ENCODE measurements at places on chromosomes 16 and 17. TPM values are rescaled to one million over a fixed set of nuclear protein-coding genes. Genes with fewer than 3 reads are reported as not detected.
A peak's percentile ranks its signal among the peaks of the same experiment; 100 is the strongest.

DNA sequence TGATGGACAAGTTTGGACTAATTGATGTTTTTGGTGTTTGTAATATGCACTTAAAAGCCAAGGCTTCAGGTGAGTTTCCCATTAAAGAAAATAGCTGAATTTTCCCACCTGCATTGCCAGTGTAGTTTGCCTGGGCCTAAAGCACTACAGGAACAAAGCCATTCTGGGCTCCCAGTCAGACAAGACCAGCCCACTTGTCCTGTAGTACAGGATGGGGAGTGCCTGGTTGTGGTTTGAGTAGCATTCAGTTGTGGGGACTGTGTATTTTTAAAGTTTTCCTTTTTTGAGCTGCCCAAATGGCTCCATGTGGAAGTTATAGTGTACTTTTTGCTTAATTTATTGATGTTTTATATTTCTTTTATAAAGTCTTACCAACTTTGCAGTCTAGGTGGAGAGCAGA, 91.7 kb downstream of the TANGO6 start:
- DNase-seq = no peak

- DNase-seq = peak; percentile 63
These were observed 2.7 kb upstream of the RRAD start for GRCh38 chr16:66927918-66928649.

GRCh38 chr17:45336390-45337182, 19.8 kb upstream of the MAP3K14 start:
- DNase-seq = no peak

- no peak for DNase-seq
These were observed 31.4 kb upstream of the PMFBP1 start for GRCh38 chr16:72203401-72203800.

DNA sequence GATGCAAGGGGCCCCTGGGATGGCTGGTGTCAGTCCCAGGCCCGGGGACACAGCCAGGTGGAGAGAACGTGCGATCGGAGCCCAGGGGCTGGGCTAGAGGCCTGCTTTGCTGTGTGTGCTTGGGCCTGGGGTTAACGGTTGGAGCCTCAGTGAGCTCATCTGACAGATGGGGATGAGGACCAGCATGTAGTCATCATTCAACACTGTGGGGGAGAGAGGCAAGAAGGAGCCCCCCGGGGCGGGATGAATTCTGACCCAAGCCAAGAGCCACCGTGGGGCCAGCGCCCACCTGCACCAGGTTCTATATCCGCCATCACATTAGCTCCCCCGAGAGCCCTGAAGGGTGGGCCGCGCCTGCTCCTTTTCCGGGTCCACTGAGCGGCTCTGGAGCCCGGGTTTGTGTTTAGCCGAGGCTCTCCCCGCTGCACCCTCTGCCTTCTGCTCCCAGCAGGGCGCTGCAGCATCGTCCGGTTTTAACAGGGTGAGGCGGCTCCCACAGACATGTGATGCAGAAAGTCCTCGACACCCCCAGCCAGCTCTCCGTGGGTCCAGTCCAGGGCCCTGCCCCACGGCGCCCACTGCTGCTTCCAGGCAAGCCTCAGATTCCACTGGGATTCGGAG, 365.7 kb downstream of the SEC14L1 start:
- DNase-seq = no peak

- DNase-seq = no peak
These were observed 37.9 kb downstream of the DHRS7B start for GRCh38 chr17:21164620-21165019.

DNA sequence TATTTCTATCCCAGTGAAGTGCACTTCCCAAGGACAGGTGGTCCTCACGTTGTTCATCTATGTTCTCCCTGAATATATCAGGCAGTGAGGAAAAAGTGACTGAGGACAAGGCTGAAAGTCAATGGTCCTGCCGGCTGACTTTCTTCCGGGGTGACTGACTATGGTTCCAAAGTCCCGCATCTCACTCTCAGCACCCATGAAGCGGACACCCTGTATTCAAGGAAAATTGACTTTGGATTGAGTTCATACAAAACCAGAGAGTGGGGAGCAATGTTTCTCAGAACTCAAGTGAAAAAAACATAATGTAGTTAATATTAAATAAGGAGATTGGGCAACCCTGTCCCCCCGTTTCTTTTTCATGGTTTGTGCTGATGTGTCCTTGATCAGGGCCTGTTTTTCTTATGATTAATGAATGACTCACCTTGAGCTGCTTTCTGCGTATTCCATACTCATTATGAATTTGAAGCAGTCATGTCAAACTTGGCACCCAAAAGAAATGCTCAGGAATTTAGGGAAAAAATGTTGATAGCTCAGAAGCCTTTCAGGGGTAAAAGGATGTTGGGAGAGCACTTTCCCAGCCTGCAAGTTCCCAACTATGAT, 184.0 kb downstream of the CYLD start:
- no peak for DNase-seq

DNA sequence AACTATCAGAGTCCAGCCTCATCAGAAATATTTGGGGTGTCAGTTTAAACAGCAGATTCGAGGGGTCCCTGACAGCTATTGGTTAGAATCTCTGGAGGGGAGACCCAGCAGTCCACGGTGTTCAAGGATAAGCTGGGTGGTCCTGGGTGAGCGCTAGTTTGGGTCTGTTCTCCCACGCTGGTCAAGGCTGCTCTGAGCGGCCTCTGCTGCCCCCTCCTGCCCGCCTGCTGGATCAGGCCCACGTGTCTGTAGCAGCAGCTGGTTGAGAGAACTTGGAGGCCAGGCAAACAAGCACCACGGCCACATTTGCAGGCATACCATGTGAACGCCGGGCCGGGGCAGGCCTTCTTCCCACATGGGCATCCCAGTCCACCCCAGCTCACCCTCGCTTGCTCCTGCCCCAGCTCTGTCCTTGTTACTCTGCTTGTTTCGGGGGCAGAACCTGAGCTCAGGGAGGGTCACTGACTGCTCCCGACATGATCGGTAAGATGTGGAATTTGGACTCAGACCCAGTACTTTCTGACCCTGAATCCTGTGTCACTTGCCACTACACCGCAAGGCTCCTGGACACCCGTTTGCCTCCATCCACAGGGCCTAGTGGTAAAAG, 7.4 kb downstream of the FOXF1 start:
- peak; percentile 20 for DNase-seq

- no peak for DNase-seq
These were observed 211.7 kb upstream of the SOX9 start for GRCh38 chr17:71909155-71909554.

GRCh38 chr16:84690088-84690819, 9.5 kb upstream of the USP10 start:
- DNase-seq = no peak

GRCh38 chr17:65102788-65103187, 34.4 kb upstream of the RGS9 start:
- no peak for DNase-seq

DNA sequence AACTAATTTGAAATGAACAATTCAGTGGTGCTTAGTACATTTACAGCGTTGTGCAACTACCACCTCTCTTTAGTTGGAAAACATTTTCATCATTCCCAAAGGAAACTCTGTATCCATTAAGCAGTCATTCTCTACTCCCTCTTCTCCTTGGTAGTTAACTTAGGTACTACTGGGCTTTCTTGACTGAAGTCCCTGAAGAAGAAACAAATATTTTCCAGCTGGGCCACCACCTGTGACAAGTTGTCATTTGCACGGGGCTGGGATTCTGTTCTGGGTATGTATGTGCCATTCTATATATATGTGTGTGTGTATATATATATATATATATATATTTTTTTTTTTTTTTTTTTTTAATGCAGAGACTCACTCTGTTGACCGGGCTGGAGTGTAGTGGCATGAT, 15.4 kb upstream of the RMI2 start:
- DNase-seq = no peak

DNA sequence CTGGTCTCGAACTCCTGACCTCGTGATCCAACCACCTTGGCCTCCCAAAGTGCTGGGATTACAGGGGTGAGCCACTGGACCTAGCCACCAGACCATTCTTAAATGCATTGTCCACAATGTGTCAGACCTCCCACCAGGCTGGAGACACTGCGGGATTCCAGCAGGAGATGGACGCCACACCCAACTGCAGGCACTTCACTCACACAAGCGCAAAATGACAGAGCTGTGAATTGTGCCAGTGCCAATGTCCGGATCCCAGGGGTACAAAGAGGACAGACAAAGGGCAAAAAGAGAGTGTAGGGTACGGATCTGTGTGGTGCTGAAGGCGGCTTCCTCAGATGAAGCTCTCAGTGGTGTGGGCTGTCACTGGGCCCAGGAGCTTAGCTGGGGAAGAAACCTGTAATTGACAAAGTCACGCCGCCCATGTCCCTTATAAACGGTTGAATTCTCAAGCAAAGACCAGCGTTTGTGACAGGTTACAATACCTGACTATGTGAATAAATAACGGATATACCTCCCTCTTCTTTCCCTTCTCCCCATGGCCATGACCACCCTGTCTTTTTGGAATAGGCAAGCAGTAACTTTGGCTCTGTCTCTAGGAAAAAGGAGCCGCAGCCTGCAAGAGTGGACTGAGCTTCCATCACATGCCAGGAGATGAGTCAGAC, 40.0 kb downstream of the HS3ST3A1 start:
- no peak for DNase-seq

DNA sequence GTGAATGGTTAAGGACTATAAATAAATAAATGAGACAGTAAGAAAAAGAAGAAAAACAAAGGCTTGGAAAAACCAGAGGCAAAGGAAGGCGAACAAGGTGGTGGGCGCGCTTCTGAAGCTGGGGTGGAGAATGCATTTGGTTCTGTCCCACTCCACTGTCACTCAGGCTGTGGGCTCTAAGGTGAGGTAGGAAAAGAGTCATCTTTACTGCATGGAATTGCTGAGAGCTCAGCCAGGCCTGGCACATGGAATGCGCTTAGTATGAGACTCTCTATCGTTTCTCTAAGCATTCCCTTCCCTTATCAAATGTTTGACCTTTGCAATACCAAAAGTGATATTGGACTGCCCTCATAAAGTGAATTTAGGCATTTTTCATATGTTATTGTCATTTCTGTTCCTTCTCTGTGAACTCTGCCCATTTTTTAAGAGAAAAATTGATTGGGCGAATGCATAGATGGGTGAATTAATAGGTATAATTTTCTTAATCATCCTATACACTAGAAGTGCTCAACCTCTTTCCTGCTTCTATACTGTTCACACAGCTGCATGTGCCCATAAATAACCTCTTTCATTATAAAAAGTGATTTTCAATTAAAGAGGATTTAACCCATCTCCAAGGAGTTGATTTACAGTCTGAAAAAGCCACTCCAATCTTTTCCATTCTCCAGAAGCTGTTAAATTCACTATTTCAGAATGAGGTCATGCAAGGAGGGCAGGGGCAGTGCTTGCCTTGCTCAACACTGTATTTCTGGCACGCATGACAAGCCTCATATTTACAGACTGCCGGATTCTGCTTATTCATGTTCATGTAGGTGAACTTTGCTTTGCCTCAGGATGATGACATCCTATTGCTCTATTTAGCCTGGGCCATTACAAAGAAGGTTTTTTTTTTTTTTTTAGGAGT, 87.7 kb downstream of the MYH10 start:
- no peak for DNase-seq

DNA sequence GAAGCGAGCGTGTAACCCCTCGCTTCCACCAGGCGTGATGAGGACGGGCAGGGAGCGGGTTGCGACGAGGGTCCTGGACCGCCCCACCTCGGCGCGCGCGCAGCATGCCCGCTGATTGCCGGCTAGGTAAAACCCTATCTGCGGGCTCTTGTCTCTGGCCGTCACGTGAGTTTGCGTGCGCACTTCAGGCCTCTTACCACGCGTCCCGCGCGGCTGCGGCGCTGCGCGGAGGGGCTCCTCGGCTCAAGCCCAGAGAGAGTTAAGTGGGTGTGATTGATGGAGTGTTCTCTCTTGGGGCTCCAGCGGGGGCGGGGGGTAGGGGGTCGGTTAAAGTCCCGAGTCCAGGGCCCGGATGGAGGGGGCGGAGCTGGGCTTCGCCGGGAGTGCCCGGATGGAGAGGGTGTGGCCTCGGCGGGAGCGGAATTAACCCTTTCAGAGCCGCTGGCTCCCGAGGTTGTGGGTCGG, 7.9 kb downstream of the KDM6B start:
- DNase-seq = peak; percentile 89

DNA sequence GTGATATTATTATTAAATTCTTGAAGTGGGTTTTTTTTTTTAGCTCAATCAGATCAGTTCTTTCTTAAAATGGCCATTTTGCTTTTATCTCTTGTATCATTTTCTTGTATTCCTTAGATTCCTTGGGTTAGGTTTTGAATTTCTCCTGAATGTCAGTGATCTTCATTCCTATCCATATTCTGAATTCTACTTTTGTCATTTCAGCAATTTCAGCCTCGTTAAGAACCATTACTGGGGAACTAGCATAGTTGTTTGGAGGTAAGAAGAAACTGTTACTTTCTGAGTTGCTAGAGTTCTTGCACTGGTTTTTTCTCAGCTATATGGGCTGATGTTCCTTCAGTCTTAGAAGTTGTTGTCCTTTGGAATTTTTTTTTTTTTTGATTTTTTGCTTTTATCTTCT, 293.1 kb downstream of the MAP2K4 start:
- DNase-seq = no peak

DNA sequence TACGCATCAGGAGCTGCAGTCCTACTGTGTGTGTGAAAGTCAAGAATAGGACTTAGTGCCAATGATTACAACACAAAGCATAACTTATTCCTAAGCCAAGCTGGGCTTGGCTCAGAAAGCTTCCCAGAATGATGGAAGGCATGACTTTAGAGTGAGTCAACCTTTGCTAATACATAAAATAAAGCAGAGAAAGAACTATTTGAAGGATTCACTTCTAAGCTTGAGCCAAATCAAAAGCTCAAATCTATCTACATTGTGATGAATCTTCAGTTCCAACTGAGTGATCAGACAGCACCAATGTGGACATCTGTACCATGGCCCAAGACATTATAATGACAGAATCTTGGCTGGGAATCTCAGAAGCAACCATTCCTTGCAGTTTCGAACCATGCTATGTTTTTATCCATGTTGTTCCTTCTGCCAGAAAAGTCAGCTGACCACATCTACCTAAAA, 41.4 kb downstream of the SMG6 start:
- DNase-seq = no peak

GRCh38 chr17:43212641-43213490, 1.2 kb downstream of the TMEM106A start:
- no peak for DNase-seq

GRCh38 chr17:47660064-47660492, 10.4 kb downstream of the KPNB1 start:
- DNase-seq = no peak

- no peak for DNase-seq
These were observed 85.3 kb upstream of the LGALS9 start for GRCh38 chr17:27545562-27546229.

GRCh38 chr17:4978726-4979125, 8.7 kb downstream of the CAMTA2 start:
- no peak for DNase-seq

PABPN1L gene
- total RNA-seq = not detected

IKZF3 gene
- not detected for total RNA-seq

ZNF500 gene
- total RNA-seq = 11.1 TPM

TMC5 gene
- 0.36 TPM for total RNA-seq

PRSS22 gene
- total RNA-seq = not detected

CCDC40 gene
- 12.2 TPM for total RNA-seq

ABCA10 gene
- 5.2 TPM for total RNA-seq

REXO5 gene
- total RNA-seq = 14.6 TPM

KRT28 gene
- not detected for total RNA-seq

HEXIM1 gene
- total RNA-seq = 5.4 TPM

HSPB9 gene
- 0.18 TPM for total RNA-seq

TBC1D3C gene
- not detected for total RNA-seq

KCTD19 gene
- 2.2 TPM for total RNA-seq

MYOCD gene
- total RNA-seq = 0.27 TPM

CD300A gene
- 2.6 TPM for total RNA-seq

CLDN9 gene
- total RNA-seq = not detected

Measured in cerebellum (tissue), 4 donors.